ENCODE measurements at places on chromosomes 2 and 18. TPM values are rescaled to one million over a fixed set of nuclear protein-coding genes. Genes with fewer than 3 reads are reported as not detected.
A peak's percentile ranks its signal among the peaks of the same experiment; 100 is the strongest.

Gene TXNL1
- 45.8 TPM for total RNA-seq

Gene ASAP2
- 20.3 TPM for total RNA-seq

Gene CD302
- 28.7 TPM for total RNA-seq

Gene CYRIA
- total RNA-seq = 1.7 TPM

Gene REG1B
- not detected for total RNA-seq

Gene GREB1L
- total RNA-seq = 19.1 TPM

DNA sequence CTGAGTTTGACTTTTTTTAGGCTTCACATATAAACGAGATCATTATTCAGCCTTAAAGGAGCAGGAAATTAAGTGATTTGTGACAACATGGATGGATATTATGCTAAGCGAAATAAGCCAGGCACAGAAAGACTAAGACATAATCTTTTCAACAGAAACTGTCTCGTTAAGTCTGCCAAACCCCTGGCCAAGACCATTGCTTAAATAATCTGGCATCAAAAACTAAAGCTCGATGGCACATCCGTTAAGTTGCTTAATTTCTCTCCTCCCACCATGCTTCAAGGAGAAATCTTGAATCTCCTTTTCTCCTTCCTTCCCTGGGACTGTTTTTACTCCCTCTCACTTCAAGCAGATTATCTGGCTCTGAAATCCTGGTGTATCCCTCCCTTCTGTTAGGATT lies 140.3 kb downstream of the GALNT14 start:
- no peak for DNase-seq

- DNase-seq = no peak
Measured at GRCh38 chr18:45651275-45651674, 36.0 kb downstream of the SLC14A2 start.

- peak; percentile 44 for DNase-seq
Measured at GRCh38 chr2:60818272-60818671, 62.2 kb downstream of the PAPOLG start.

DNA sequence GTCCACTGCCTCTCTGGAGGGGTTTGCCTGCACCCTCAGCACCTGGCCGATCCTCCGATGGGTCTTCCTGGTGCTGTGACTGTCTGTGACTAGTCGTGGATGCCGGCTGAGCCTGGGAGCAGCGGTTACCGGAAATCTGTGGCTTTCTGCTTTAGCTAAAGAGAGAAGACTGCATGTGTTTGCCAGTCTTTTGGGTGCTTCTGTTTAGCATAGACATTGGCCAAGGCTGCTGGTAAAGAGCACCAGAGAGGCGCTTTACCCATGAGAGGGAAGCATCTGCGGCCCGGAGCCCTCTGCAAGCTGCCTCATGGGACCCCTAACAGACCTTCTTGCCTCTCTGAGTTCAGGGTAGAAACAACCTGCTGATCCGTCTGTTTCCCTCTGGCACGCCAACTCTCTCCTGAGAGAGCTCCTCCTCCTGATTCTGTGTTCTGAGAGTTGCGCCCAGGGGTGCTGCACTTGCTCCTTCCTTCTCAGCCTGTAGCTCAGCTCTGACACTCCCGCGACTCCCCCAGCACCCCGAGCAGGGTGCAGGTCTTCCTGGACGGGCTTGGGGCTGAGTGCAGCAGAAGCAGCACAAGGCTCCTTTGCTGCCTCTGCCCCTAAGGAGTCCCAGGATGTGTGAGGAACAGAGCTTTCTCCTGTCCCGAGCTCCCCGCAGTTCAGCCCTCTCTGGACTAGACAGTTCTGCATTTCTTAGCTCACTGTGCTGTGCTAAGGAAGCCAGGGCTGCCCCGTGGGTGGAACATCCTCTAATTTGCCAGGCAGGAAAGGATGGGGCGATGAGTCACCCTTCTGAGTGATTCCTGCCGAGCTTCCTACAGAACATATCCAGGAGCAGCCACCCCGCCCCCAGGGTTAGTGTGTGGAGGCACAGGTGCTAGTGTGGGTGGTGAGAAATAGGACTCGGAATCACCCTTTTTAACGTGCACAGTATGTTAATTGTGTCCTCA lies 203.2 kb downstream of the SH3RF3 start:
- peak; percentile 89 for DNase-seq

DNA sequence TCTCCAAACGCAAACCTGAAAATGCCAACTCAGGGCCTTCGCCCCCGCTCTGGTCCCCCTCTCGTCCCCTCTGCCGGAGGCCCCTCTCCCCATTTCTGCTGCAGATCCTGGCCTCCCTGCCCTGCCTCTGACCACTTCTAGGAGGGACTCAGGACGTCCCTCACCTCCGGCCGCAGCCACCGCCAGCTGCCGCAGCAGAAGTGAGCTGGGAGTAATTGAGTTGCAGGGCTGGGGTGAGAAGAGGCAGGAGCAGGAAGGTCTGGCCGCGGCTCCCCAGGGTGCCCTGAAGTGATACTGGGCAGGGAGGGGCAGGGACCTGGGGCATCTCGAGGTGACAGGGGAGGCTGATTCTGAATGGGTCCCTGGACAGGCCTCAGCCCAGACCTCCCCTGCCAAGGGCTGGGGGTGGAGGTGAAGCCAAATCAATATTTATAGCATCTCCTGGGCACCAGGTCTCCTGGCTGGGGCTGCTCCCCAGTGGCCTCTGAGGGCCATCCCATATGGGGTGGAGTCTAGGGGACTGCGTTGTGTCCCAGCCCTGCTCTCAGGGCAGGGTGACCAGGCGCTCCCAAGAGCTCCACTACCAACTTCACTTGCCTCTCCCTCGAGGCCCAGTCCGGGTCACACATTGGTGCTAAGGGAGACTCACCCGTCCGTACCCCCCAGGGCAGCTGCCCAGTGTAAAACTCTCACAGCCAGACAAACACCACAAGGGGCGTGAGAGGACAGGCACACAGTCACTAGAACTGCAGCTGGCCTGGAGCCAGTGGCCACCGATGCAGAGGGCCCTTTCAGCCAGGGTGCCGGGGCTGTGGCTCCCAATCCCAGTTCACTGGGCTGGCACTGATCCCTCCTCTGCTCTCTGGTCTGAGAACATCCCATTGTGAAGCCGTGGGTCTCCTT lies 33.0 kb downstream of the KCNIP3 start:
- no peak for DNase-seq

DNA sequence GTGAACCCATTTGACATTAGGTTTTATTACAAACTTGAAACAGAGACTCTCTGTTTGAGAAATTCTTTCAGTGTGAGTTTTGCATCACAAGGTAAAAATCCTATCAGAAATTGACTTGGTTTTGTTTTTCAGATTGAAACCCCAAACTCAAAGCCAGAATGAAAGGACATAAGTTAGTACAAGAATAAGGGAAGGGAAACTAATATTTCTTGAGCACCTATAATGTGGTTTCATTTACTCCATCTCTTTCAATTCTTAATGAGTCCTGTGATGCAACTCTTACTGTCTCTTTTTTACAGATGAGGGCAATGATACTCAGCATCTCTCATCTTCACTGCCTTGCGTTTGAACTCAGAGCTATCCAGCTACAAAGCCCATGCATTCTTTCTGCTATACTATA lies 210.0 kb upstream of the SIX3 start:
- no peak for DNase-seq

GRCh38 chr2:236677368-236677767 lies 107.7 kb downstream of the ACKR3 start:
- no peak for DNase-seq

DNA sequence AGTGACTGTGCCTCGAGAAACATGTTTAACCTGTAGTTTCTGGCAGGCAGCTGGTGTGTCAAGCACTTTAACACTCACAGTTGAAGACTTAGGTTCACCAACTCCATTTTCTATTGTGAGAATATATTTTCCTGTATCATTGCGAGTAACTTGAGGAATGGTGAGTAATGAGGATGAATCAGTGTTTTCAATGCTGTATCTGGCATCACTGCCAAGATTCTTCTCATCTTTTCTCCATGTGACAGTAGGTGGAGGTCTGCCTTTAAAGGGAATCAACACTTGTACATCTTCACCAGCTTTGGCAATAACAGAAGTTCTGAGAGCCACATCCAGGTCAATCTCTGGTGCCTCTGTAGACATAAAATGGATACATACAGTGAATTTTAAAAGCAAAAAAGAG lies 72.8 kb downstream of the PLEKHA3 start:
- no peak for DNase-seq

All from right atrium auricular region (tissue), 2 donors.